ENCODE measurements at places on chromosomes 1 and 21.

GRCh38 chr1:201377611-201378092 is at the start of gene TNNT2:
Gene TNNT2, minus strand, starts transcription at chr1:201377680. Its CDS starts 4,426 bp downstream, at chr1:201373254.
- no peak for DNase-seq

- no peak for DNase-seq
Measured at GRCh38 chr1:233057836-233058235, 107.4 kb downstream of the NTPCR start.

- DNase-seq = no peak
Measured at GRCh38 chr21:42156690-42157605, 62.0 kb upstream of the ABCG1 start.

DNA sequence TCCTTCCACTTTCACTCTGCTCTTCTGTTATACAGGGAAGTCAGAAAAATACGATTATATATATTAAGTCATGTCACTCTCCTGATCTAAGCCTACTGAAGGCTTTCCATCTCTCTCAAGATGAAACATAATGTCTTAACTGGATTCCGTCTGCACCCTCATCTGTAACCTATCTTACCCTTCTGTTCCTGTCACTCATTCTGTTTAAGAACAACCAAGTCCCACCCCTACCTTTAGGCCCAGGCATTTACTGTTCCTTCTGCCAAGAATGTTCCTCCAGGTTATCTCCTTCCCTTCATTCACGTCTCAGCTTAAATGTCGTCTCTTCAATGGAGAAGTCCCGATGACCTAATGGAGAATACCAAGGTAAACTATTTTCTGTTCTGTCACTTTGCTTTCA is 1802.4 kb downstream of the MRPL39 start:
- no peak for DNase-seq

- DNase-seq = no peak
Measured at GRCh38 chr1:232797856-232798510, 7.2 kb upstream of the MAP10 start.

DNA sequence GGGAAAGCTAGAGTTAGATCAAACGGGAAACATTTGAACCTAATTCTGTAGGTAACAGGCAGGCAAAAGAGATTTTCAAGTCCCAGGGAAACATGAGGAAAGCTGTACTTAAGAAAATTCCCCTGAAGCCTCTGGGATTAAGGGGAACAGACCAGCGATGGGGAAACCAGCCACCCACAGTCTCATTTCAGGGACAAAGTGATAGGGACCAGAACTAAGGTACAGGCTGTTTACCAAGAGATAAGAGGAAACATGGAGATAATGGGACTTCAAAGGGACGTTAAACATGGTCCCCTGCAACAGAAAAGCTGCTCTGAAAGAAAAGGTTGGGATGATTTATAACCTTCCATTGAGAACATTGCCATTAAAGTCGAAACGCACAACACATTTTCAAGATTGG is 84.4 kb downstream of the NTPCR start:
- DNase-seq = no peak

- no peak for DNase-seq
Measured at GRCh38 chr1:25037174-25038074, 107.3 kb upstream of the RUNX3 start.

DNA sequence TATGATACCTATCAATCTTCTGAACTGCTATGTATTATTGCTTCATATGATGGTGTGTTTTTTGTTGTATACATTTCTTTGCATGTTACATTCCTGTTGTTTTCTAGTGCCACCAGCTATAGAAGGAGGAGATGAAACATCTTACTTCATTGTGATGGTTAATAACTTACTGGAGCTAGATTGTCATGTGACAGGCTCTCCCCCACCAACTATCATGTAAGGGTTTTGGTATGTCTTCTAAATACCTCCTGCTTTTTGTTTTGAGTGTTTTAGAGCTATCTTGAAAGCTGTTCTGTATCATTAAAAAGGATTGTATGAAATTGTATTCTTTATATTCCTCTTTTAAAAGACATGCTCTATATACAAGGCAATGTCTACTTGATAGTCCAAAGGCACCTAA is 282.7 kb downstream of the HMCN1 start:
- no peak for DNase-seq

GRCh38 chr1:11610629-11611180 is 43.5 kb downstream of the FBXO2 start:
- DNase-seq = no peak

DNA sequence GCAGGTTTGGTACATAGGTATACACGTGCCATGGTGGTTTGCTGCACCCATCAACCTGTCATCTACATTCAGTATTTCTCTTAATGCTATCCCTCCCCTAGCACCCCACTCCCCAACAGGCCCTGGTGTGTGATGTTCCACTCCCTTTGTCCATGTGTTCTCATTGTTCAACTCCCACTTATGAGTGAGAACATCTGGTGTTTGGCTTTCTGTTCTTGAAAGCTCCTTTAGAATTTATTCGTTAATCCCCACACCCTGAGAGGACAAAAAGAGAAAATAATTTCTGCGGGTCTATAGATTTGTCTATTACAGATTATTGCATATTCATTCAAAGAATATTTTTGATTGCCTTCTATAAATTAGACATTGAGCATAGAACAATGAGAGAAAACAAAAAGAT is 455.5 kb downstream of the PLPP3 start:
- no peak for DNase-seq

DNA sequence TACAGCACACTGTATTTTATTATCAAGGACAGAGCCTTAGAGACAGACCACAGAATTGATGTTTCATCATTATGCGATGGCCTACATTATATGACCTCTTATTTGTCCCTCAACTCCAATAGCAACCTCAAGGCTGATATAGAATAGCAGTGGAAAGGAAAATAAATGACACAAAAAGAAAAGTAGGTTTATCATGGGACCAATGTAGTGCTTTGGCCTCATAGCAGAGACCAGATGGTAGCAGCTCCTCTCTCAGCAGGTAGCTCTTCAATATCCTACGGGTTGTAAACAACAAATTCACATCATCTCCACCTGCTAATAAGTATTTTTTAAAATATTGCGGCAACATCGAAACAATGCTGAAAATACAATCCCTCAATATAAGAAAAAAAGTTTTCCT is 25.2 kb downstream of the ANP32E start:
- DNase-seq = no peak

DNA sequence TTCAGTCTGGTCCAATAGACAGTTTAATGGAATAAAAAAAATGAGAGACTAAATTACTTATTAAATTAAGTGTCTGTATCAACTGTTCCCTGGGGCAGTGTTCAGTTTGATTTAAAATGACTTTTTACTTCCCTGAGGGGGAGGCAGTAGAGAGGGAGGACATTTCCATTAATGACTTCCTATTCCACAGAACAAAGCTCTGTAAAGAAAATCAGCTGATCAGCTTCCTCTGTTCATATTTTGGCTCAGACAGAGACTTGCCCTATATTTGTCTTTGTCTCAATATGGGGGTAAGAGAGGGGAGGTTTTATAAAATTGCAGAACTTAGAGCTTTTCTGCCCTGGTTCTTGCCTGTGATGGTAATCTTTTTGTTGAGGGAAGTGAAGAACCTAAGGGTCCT is 8.4 kb downstream of the CFAP126 start:
- no peak for DNase-seq

GRCh38 chr1:186094172-186094571 is 280.9 kb downstream of the TPR start:
- DNase-seq = no peak

GRCh38 chr1:51097171-51097570 is 4.9 kb upstream of the C1orf185 start:
- DNase-seq = no peak

DNA sequence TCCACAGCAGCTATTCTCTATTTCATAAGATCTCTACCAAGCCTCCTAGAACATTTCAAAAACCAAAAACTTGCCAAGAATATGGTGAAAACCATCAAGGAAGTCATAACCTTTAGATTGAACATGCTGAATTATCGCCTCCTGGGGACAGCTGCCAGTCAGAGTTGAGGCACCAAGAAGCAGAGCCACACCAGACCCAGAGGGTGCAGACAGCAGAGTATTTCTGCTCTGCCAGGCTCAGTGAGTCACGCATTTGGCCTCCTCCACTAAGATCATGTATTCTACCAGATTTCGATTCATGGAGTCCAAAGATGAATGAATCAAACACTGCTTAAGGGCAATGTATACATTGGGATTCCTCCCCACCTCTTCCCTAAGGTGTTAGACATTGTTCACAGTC is 2.1 kb downstream of the F3 start:
- no peak for DNase-seq

DNA sequence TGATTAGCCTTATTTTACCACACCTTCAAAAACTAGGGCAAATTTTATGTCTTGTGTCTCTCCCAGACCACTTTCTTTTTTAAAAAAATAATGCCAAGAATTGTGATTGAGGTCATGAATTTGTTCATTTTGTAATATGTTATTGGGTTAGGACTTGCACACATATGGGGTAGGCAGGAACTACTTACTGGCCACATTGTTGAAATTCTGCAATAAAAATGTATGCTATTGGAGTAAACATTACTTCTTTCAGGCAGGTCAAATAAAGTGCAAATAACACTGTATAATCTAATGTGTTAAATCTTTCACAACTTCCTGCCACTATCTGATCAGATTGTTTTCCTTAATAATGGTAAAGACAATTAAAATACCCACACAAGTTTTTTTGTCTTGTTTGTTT is 166.6 kb upstream of the COL11A1 start:
- no peak for DNase-seq
